Pulmonary artery endothelial cell (primary cell): ENCODE measurements at places on chromosomes 13 and 19. TPM values are rescaled to one million over a fixed set of nuclear protein-coding genes. Genes with fewer than 3 reads are reported as not detected.

Gene KLC3
- total RNA-seq = 0.07 TPM in 2 replicates

Gene SACS
- 110 and 150 TPM in 2 replicates for total RNA-seq

Gene CLIP3
- total RNA-seq = 2.3 and 2.6 TPM in 2 replicates

Gene FFAR3
- total RNA-seq = not detected in 2 replicates

Gene ZNF547
- total RNA-seq = 2.0 and 2.9 TPM in 2 replicates
